Adrenal gland (tissue), 19 donors: ENCODE measurements at places on chromosomes 16 and 17. TPM values are rescaled to one million over a fixed set of nuclear protein-coding genes. Genes with fewer than 3 reads are reported as not detected.
A peak's percentile ranks its signal among the peaks of the same experiment; 100 is the strongest.

The MTHFSD gene
- 18.2 TPM for polyA plus RNA-seq

The COTL1 gene
- 54.5 TPM for polyA plus RNA-seq

The TNP2 gene
- polyA plus RNA-seq, result not detected

The HAP1 gene
- 0.91 TPM for polyA plus RNA-seq

The NUDT7 gene
- polyA plus RNA-seq, result 58.8 TPM

The EFNB3 gene
- 4.3 TPM for polyA plus RNA-seq

DNA sequence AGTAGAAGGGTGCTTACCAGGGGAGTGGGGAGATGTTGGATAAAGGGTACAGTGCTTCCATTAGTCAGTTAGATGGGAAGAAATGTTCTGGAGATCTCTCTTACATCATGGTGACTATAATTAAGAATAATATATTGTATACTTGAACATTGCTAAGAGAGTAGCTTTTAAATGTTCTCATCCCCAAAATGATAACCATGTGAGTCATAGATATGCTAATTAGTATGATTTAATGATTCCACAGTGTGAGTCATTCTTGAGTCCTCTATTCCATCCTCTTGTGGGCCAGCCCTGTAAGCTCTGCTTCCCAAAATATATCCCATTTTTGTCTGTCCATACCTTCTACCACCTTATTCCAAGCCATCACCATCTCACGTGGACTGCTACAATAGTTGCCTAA, 80.6 kb upstream of the CDH11 start:
- no peak for DNase-seq
- no peaks in the 10 kb centered on the region for H3K4me1 ChIP-seq
- no peak overlapping the region for H3K27ac ChIP-seq
- H3K27me3 ChIP-seq, result no peaks in the 10 kb centered on the region

GRCh38 chr17:32912218-32912897, 15.6 kb upstream of the TMEM98 start:
- no peaks in the 10 kb centered on the region for H3K27me3 ChIP-seq
- DNase-seq, result peak; percentile 85
- peaks cover 9% of the 10 kb centered on the region for H3K4me1 ChIP-seq
- peak overlapping the region; percentile 14 for H3K4me3 ChIP-seq
- H3K27ac ChIP-seq, result peak overlapping the region; percentile 46
